Renal cortical epithelial cell (primary cell): ENCODE measurements at places on chromosomes 12 and 14.
A peak's percentile ranks its signal among the peaks of the same experiment; 100 is the strongest.

- DNase-seq = no peak
Observed at GRCh38 chr12:34599530-34600513, 577.5 kb downstream of the ALG10 start.

DNA sequence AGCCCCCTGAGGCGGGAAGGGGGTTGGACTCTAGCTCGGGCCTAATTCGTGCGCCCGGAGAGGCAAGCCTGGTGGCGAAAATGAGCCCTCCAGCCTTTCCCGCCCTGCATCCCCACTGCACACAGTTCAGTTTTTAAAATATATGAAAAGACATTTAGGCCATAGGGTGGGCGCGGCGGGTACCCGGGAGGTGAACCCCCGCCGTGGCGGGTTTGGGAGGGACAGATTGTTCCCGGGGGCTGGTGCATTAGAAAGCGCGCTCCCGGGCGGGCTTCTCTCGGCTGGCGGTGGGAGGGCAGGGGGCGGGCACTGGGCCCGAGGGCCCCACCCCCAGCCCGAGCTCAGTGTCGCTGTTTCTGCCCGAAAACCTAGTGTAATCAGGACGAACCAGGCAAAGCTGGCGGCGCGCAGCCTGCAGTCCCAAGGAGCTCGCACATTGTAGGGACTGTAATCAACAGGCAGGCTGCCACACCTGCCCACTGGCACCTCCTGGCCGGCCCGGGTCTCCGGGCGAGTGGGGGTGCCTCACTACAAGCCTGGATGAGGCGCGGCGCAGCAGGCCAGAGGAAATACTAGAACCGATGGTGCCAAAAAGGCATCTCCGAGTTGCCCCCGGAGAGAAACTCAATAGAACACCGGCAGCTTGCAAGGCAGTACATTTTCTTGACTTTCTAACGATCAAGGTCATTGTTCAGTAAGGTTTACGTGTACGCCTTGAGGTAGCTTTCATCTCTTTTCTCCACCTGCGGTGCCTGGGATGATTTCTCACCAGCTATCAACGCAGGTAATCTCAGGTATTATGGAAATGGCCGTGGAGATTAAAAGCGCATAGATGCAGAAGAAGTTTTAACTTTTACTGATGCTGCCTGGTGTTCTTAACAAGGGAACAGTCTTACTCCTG, 764 bp upstream of the SPTB start:
- DNase-seq = no peak

GRCh38 chr14:77026166-77026929, 2.2 kb downstream of the IRF2BPL start:
- no peak for DNase-seq

DNA sequence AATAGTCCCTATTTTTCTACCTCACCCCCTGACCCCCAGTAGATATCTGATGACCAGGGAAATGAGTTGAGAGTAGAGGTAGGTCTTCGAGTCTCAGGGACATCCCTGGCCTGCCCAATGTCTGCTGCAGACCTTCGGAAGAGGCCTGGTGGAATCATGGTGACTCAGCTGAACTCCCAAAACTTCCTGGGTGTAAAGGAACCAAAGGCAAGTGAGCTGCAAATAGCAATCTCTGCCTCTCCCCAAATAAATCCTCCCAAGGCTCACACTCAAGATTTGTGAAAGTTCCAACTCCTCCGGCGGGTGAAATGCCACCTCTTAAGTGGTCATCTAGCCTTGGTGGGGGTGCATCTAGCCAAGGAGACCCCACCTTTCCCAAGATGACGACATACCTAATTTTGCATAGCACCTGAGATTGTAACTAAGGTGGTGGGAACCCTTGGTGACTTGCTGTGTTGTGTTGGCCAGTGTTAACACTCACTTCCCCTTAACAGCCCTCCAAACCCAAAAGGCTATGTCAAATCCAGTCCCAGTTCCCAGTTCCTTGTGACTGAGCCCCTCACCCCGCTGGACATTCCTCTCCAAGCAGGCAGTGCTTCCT, 6.3 kb downstream of the ZFP36L1 start:
- DNase-seq = peak; percentile 92

GRCh38 chr14:50871228-50871627, 625 bp upstream of the ABHD12B start:
- DNase-seq = no peak

DNA sequence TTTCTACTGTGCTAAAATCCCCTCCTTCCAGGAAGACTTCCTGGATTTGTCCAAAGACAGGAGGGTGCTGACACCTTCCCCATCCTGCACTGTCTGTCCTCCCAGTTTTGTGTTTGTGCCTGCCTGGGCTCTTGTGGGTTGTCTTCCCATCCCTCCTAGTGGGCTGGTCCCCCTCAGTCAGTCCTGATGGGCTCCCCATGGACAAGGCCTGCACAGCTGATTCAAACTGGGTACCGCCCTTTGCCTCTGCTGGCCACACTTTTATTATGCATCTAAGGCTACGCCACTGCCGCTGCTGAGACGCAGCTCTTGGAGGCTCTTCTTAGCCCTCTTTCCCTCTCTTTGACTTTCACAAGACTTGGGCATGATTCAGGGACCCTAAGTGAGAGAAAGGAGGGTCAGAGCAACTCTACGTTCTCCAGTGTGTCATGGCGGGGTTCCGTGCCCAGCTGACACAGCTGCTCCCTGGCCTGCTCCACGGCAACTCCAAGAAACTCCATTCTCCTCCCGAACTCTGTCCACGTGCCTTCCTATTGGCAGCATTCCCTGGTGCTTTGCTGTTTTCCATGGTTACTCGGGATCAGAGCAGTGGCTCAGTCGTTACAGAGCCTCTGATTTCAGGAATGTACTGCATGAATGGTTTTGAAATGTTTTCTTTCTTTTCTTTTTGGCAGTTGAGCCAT, 3.8 kb upstream of the KRT85 start:
- peak; percentile 82 for DNase-seq

GRCh38 chr14:31927348-31927832, 149.7 kb upstream of the ARHGAP5 start:
- peak; percentile 95 for DNase-seq

DNA sequence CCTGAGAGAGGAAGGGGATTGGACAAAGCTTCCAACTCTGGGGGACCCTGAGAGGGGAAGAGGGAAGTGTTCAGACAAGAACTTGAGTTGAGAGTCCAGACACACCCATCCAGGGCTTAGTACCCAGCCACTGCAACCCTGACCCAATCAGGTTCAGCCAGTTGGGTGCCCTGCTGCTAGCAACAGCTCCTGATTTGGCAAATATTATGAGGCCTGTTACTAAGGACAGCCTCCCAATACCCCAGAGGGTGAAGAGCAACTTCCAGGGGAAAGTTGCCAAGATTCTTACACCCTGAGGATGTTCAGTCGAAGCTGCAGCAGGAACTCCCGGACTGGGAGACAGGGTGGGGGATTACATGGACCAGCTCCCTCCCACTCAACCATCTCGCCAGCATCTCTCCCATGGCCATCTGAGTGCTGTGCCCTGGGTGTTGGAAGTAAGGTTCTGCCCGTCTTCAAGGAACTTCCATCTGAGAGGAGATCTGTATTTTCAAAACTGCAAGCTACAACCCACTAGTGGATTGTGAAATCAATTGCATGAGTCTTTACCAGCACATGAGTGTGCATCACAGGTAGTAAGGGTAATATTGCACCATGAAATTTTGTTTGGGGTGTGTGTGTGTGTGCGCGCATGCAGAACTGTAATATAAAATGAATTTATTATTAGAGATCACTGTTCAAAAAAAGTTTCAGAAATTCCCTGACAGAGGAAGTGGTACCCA, 11.5 kb upstream of the KRT78 start:
- peak; percentile 71 for DNase-seq

GRCh38 chr14:25431211-25432076, 381.5 kb upstream of the STXBP6 start:
- DNase-seq = no peak

DNA sequence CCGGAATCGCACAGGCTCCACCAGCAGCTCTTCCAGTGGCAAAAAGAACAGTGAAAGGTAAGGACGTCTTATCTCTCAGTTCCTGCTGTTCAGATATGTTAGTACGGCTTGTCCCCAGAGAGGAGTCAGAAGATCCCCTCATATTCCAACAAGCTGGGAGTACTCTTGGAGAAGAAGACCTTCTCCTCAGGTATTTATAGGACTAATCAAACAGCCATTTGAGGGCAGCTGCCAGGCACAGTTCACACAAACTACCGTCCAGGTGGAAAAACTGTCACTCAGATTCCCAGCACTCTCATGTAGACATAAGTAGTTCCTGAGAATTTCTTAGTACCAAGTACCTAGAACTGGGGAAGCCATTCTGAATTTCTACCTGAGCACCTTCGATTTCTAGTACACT, 85.3 kb downstream of the EML1 start:
- no peak for DNase-seq

DNA sequence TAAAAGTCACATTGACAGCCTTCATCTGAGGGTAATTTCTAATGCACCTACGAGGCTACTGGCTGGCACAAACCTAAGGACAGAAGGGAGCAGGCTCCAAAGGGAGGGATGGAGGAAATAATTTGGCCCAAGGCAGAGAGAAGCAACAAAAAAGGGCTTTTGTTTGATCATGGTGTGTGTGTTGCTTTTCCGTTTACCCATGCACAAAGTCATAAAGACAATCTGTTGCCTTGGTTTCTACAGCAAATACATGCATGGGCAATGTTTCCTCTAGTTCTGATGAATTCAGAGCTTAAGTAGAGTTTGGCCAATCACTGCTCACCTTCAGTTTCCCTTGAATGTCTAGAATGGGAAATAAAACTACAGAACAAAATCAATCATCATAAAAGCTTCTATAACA, 262.5 kb upstream of the CAND1 start:
- DNase-seq = no peak

DNA sequence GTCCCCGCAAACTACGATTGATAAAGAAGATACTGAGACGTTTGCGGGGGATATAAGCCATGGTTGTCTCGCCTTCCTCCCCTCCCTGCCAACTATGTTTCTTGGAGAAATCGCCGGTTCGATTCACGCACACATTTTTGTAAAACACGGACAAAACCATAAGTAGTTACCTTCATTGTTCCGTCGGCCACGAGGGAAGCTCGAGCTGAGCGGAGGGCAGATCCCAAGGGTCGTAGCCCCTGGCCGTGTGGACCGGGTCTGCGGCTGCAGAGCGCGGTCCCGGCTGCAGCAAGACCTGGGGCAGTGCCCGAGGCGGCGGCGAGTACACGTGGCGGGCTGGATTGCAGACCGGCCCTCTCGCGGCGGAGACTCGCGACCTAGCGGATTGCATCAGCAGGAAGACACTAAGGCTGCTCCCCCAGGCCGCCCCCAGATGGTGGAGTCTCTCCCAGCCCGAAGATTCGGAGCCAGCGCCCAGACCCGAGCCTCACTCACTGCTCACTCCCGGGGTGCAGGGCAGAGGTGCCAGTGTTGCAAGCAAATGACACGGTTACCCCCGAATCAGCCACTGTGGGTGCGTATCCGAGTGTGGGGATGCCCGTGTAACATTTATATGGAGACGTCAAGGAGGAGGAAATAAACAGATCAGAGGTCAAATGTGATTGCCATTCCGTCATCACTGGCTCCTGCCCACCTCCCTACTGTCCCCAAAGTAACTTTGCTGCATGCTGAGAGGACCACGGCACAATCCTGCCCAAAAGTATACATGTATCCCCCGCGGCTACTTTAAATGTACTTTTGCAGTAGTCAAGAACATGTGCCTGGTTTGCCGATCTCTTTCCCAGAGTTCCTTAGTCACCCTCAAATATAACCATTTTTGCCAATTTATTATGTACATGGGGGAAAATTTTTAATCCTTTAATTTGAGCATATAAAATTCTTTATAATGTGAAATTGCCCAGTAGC, at the start of gene BCAT1:
Gene BCAT1 (minus strand): TSS at position 345 of the 966 bp plus-strand sequence. CDS start 169 bp downstream, at position 176.
- peak; percentile 27 for DNase-seq

- no peak for DNase-seq
Observed at GRCh38 chr14:98571104-98571503, 700.9 kb downstream of the BCL11B start.

GRCh38 chr12:99043319-99043914, 398.3 kb downstream of the APAF1 start:
- DNase-seq = peak; percentile 63

DNA sequence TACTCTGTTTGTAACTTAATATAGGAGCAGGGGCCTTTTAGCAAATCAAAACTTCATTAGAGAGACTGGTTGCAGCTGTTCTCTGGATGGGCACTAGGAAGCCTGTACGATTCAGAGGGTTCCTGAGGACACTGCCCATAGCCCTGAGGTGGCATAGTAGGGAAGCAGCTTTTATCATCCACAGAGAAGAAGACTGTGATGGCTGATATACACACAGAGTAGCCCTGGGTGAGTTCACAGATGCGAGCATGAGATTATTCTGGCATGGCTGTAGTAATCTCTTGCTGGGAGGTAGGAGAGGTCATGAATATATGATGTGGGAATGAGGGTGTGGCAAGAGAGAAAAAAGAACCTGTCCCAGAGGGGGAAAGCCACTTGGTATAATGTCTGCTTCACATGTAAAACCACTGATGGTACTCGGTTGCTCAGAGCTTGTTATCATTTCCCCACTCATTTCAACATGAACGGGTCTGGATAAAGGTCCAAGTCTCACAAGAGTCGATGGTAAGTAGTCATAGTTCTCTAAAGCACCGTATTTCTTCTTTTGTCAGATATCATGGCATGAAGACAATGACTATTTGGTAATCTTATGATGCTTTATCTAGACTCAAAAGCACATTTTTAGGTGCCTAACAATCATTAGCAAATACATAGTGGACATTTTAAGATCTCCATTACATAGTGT, 52.0 kb downstream of the PEBP1 start:
- DNase-seq = no peak

GRCh38 chr14:81450100-81450531, 50.0 kb upstream of the STON2 start:
- DNase-seq = no peak

DNA sequence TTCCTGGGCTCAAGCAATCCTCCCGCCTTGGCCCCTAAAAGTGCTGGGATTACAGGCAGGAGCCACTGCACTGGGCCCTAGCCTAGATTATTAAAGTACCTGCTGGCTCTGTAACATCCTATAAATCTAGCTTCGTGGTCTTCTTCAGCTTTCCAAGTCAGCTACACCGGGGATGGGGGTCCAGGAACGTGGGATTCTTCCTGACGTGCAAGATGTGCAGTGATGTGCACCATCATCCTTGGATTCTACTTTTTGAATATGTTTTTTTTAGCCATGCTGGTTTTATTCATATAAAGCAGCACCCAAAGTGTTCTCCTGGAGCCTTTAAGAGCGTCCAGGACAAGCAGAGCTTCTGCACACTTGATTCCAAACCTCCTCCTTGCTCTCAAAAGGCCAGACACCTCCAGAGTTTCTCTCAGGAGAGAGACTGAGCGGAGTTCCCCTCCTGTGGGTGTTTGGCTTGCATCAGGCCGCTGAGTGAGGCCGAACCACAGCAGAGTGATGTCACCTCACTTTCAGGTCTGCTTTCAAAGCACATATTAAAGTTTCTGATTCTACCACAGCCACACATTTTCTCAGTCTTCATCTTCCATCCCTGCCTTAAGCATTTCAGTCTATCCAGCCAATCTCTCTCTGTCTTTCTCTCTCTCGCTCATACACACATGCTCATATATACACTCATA, 33.4 kb downstream of the VCPKMT start:
- DNase-seq = no peak
